Heart right ventricle (tissue), 16 donors: ENCODE measurements at places on chromosomes 11 and 22.
A peak's percentile ranks its signal among the peaks of the same experiment; 100 is the strongest.

DNA sequence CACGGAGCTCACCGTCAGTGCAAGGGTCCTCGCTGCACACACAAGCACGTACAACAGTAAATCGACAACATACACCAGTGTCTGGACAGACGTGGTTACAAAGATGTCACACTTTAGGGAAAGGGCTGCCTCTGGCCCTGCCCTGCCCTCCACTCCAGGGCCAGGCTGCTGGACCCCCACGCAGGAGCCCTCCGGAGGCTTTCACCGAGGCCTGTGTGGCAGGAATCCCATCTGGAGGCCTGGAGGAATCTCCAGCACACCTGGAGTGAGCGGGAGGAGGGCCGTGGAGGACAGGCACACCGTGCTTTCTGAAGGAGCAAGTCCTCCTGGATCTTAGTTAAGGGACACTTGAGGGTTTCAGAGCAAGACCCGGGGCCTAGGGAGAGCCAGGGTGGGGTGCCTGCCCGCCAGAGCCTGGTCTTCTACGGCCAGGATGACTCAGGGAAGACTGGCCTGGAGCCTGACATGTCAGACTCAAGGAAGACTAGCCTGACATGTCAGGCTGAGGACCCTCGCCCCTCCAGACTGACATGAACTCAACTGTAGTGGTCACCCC is 2.1 kb upstream of the PIM3 start:
- H3K4me1 ChIP-seq: peaks cover 51% of the 10 kb centered on the region
- peak; percentile 8 for DNase-seq
- H3K4me3 ChIP-seq: no peak overlapping the region
- H3K36me3 ChIP-seq: peaks cover 13% of the 10 kb centered on the region
- no peak overlapping the region for H3K27ac ChIP-seq

DNA sequence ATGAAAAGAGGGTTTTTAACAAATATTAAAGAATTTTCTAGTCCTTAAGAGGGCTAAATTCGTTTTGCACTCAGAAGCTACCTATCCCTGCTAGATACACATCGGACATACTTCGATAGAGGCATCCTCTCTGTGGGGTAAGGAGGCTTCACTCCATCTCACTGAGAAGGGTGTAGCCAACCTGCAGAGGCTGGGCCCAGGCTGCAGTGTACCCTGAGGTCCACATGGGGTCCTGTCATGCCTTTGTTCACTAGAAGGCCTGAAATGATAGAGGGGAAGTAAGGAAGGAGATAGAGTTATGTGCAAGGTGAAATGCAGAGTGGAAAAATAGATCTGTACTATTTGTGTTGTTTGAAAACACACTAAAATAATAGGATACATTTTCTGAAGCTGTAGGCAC is 45.6 kb downstream of the IGSF9B start:
- no peak for DNase-seq
- no peak overlapping the region for H3K4me3 ChIP-seq
- H3K4me1 ChIP-seq: no peaks in the 10 kb centered on the region
- no peak overlapping the region for H3K27ac ChIP-seq

DNA sequence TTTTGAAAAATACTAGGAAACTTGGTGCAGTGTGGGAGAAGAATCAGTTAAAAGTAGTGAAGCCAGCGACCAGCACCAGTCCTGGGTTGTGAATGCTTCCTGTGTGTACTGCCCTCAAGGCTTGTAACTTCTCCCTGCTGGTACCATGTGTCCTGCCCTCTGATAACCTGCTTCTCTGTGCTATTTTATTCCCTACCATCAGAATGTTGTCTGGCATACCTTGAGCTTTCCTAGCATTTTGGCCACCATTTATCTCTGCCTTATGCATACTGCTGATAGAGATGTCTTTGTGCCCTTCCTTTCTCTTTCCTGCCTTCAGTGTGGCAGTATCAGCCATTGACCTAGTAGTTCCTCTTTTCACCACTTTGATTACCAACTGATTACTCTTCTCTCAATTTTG is 2.0 kb downstream of the GTF2H1 start:
- no peak for DNase-seq
- H3K27ac ChIP-seq: no peak overlapping the region
- H3K36me3 ChIP-seq: no peaks in the 10 kb centered on the region
- no peak overlapping the region for H3K4me3 ChIP-seq
- no peaks in the 10 kb centered on the region for H3K27me3 ChIP-seq

DNA sequence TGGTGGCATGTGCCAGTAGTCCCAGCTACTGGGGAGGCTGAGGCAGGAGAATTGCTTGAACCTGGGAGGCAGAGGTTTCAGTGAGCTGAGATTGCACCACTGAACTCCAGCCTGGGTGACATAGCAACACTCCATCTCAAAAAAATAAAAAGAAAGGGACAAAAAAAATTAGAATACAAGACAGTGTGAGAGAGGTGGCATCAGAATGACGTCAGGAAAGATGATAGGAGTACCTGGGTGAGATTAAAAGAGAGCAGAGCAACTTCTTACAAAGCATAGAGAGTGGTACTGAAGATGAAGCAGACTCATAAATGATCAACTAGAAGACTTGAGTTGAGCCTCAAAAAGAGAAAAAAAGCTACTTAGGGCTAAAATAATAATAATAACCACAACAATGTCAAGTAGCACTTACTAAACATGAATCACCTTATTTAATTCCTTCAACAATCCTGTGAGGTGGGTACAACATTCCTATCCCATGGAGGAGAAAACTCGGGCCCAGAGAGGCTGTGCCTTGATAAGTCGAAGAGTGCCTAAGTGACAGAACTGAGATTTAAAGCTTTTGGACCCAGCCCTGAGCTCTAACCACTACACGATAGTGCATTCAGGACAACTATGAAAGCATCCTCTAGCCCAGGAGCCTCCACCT is 5.2 kb upstream of the SLN start:
- DNase-seq: no peak
- H3K36me3 ChIP-seq: no peaks in the 10 kb centered on the region
- H3K4me3 ChIP-seq: no peak overlapping the region
- H3K4me1 ChIP-seq: no peaks in the 10 kb centered on the region

- H3K27ac ChIP-seq: peak overlapping the region; percentile 49
- no peaks in the 10 kb centered on the region for H3K36me3 ChIP-seq
- no peaks in the 10 kb centered on the region for H3K27me3 ChIP-seq
- H3K4me1 ChIP-seq: peaks cover 39% of the 10 kb centered on the region
- no peak overlapping the region for H3K4me3 ChIP-seq
Observed at GRCh38 chr22:25759825-25760231, 17.8 kb downstream of the MYO18B start.

DNA sequence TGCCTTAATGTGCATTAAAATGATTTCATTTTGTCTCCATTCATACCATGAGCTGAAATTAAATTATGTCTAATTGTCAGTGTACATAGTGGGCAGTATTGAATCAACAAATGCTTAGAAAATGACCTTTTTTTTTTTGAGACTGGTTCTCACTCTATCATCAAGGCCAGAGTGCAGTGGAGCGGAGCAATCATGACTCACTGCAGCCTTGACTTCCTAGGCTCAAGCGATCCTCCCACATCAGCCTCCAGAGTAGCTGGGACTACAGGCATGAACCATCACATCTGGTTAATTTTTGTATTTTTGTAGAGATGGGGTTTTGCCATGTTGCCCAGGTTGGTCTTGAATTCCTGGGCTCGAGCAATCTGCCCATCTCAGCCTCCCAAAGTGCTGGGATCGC is 117.0 kb upstream of the BLID start:
- DNase-seq: no peak
- no peak overlapping the region for H3K4me3 ChIP-seq
- no peaks in the 10 kb centered on the region for H3K27me3 ChIP-seq
- no peaks in the 10 kb centered on the region for H3K36me3 ChIP-seq
- H3K27ac ChIP-seq: no peak overlapping the region

- H3K4me1 ChIP-seq: no peaks in the 10 kb centered on the region
- H3K27ac ChIP-seq: no peak overlapping the region
- no peaks in the 10 kb centered on the region for H3K36me3 ChIP-seq
- DNase-seq: no peak
Observed at GRCh38 chr11:1350086-1350725, 39.5 kb upstream of the BRSK2 start.

DNA sequence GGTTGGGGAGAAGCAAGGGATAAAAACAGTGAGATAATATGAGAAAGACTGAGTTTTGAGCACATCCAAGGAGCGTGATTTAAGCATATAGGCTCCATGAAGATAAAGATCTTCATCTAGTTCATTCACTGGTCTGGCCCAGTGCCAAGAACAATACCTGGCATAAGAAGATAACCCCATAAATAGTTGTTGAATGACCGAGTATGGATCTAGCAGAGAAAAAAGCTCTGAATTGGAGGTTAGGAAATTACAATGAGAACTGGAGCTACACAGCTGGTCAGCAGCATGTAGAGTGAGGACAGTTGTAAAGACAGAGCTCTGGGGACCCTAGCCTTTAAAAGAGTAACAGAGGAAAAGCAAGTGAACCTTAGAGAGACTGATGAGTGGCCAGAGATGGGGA is 33.0 kb upstream of the PAK1 start:
- no peaks in the 10 kb centered on the region for H3K27me3 ChIP-seq
- no peaks in the 10 kb centered on the region for H3K4me1 ChIP-seq
- no peak overlapping the region for H3K27ac ChIP-seq
- DNase-seq: no peak
- no peaks in the 10 kb centered on the region for H3K36me3 ChIP-seq

DNA sequence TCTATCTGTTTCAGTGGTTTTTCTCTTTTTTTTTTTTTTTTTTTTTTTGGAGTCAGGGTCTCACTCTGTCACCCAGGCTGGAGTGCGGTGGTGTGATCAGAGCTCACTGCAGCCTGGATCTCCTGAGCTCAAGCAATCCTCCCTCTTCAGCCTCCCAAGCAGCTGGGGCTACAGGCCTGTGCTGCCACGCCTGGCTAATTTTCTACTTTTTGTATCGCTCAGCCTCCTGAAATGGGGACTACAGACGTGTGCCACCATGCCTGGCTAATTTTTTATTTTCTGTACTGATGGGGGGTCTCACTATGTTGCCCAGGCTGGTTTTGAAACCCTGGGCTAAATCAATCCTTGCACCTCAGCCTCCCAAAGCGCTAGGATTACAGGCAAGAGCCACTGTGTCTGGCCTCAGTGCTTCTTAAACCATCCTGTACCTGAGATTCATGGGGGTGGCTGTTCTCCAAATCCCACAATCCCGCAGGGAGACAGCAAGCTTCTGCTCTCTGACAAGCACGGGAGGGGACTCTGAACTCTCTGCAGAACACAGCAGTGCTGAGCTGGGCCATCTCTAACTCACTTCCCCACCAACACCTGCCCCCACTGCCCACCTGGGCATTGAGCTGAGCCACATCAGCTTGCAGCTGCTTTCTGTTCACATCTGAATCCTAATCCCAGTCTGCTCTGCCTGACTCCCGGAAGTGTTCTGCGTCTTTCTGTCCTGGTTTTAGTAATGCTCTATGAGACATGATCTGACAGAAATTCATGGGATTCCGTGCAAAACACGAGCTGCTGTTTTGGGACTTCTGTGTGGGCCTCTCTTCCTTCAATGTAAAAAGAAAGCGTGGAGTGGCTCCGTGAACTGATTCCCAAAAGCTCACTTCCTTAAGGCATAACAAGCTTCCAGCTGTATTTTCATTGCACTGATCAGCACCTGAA is 400.0 kb downstream of the LARGE1 start:
- H3K4me1 ChIP-seq: peaks cover 14% of the 10 kb centered on the region
- DNase-seq: no peak
- H3K36me3 ChIP-seq: no peaks in the 10 kb centered on the region
- H3K27me3 ChIP-seq: no peaks in the 10 kb centered on the region
- H3K4me3 ChIP-seq: no peak overlapping the region

GRCh38 chr11:9571071-9571762 is 2.3 kb upstream of the WEE1 start:
- no peak overlapping the region for H3K27ac ChIP-seq
- no peaks in the 10 kb centered on the region for H3K27me3 ChIP-seq
- H3K36me3 ChIP-seq: no peaks in the 10 kb centered on the region
- H3K4me1 ChIP-seq: peaks cover 41% of the 10 kb centered on the region

DNA sequence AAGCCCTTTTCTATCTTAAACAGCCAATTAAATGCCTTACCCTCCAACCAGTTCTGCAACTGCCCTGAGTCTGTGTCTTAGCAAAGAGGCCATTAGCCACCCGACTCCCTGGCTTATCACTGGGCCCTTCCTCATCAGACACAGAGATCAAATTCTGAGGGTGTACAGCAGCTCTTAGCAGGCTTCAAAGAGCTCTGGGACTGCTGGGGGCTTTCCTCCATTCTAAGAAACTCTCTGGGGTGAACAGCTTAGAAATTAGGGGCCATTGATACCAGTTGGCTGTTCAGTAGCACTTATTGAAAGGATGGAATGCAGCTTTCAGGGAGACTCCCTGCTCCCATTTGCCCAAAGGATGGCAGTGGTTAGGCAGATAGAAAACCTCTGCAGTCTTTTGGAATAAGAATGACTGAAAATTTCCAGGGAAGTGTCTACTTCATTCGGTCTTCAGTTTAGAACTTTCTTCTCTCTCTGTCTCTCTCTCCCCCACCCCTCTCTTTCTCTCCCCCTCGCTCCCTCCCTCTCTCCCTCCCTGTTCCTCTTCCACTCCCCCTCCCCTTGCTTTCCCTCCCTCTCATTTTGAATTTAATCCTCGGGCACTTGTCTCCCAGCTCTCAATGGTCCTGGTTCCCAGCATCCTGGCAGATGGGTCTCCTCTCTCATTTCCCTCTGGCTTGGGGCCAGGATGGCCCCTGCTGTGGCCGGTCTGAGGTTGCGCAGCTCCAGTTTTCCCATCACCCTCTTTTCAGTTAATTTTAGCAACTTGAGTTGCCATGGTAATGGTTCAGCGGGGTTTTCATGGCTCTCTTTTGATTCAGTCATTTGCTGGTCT is 76.4 kb downstream of the COMMD9 start:
- H3K27ac ChIP-seq: no peak overlapping the region
- no peak overlapping the region for H3K4me3 ChIP-seq
- no peaks in the 10 kb centered on the region for H3K36me3 ChIP-seq
- no peaks in the 10 kb centered on the region for H3K27me3 ChIP-seq
- DNase-seq: no peak

GRCh38 chr11:57936050-57936418 is 87.6 kb upstream of the OR9Q1 start:
- H3K27ac ChIP-seq: peak overlapping the region; percentile 63
- H3K36me3 ChIP-seq: no peaks in the 10 kb centered on the region
- no peak overlapping the region for H3K4me3 ChIP-seq
- DNase-seq: no peak
- H3K4me1 ChIP-seq: peaks cover 4% of the 10 kb centered on the region

DNA sequence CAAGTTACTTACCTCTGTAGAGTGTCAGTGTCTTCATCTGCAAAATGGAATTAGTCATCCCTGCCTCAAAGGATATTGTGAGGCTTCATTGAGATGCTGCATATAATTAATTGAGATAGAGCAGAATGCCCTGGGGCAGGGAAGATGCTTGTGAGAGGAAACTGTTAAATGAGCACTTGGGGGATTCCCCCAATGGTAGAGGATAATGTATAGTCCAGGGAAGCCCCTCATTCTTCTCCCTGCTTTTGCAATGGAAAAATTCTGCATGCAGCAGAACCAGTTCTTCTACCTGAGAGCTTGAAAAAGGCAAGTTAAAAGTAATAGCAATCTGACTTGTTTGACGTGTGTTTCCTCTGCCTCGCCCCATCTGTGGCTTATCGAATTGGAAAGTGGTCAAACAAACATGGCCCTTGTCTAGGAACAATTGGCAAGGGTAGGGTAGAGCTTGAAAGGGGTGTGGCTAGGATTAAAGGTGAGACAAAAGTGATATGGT is 90.9 kb downstream of the NAV2 start:
- H3K27ac ChIP-seq: no peak overlapping the region
- DNase-seq: no peak
- no peaks in the 10 kb centered on the region for H3K27me3 ChIP-seq
- peaks cover 48% of the 10 kb centered on the region for H3K4me1 ChIP-seq
